ENCODE measurements at places on chromosomes 2 and 18.

DNA sequence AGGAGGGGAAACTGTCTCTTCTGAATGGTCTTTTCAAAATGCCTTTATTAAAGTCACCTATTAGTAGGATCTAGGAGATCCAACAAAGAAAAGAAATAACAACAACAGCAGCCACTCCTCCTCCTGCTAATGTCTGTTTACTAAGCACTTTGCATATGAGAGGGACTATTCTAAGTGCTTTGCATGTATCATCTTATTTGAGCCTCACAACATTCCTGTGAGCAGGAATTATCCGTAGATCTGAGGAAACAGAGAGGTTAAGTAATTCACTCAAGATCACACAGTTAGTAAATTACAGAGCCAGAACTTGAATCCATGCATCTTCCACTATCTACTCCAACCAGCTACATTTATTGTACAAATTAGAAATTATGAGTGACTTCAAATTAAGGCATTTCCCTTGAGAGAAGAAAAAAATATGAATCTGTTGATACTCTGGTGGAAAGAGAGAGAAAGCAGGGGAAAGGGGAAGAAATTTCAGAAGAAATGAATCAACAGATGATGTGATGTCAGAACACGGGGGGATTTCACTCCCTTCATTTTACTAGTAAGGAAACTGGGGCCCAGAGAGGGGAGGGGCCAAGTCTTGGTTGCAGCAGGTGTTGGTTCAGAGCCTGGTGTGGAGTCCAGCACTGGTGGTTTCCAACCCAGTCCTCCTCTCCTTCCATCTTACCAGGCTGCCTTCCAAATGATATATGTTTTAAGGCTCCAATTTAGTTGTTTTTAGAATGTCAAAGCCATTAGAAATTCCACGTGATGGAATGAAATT, 49.7 kb downstream of the TSN start:
- no peak for DNase-seq

DNA sequence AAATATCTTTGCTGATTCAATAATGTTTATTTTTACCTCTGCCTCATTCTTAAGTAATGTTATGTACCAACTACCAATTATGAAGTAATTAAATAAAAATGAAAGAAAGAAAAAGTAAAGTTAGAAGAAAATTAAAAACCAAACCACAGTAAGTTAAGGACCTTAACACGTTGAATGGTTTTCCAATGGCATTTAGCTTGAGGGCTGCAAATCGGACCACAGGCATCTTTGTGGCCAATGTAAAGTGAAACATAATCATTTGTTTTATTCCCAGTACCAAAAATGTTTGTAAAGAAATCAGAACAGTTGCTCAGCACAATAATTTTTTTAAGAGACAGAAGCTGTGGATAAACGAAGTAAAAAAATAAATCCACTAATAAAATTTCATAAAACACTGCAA, 1455.5 kb upstream of the ZEB2 start:
- DNase-seq = no peak

- DNase-seq = no peak
Measured at GRCh38 chr2:109129356-109129920, 433 bp downstream of the SH3RF3 start.

DNA sequence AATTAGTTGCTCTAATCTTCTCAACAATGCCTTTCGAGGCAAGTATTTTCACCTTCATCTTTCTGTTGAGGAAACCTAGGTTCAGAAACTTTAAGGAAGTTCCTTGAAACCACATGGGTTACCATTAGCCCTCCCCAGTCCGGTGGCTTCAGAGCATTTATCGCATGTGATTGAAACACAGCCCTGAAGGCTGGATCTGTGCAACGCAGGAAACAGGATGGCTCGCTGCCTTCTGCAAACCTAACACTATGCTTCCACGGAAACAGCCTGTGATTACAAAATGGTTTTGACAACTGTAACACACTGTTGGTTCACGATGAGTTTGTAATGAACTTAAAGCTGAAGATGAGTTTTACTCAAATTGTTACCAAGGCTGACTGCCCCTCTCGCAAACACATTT, 68.5 kb downstream of the EPB41L3 start:
- DNase-seq = no peak

DNA sequence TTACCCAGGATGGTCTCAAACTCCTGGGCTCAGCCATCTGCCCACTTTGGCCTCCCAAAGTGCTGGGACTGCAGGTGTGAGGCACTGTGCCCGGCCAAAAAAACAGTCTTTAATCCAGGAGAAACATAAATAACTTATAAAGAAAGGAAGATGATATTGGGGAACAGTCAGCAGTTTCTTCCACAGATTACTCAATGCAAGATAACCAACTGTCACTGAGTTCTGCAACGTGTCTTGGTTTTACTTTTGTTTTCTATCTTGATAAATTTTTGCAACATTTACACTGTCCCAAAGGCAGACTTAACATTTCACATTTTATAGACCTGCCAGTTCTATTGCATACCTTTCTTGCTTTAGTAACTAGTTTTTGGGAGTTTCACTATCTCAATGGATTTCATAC, 71.1 kb downstream of the ANKRD44 start:
- no peak for DNase-seq

DNA sequence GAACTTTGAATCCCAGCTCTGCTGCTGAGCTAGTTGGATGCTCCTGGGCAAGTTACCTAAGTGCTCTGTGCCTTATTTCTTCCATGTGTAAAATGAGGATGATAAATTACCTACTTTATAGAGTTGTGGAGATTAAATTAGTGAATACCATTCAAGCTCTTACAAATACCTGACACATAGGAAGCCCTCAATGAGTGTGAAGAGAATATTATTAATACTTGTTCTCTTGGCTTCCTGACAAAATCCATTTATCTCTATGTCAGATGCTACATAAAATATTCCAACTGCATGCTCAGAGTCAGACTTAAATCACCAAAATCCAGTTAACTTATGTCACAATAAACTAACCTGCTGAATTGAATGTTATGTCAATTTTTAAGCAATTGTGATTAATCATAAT, 42.9 kb upstream of the CCBE1 start:
- no peak for DNase-seq

DNA sequence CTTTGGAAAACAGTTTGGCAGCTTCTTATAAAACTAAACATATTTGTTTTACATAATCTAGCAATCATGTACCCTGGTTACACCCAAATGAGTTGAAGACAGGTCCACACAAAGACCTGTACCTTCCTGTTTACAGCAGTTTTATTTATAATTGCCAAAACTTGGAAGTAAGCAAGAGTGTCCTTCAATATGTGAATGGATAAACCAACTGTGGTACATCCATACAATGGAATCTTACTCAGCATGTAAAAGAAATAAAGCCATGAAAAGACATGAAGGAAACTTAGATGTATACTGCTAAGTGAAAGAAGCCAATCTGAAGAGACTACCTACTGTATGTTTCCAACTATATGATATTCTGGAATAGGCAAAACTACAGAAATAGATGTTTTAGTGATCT, 23.7 kb downstream of the ORC4 start:
- no peak for DNase-seq

- no peak for DNase-seq
Measured at GRCh38 chr18:79489051-79489898, 93.5 kb downstream of the NFATC1 start.

- no peak for DNase-seq
Measured at GRCh38 chr2:150710916-150711315, 223.4 kb upstream of the RND3 start.

GRCh38 chr2:102514061-102514785, 41.2 kb downstream of the SLC9A4 start:
- peak; percentile 78 for DNase-seq

- DNase-seq = no peak
Measured at GRCh38 chr18:79466591-79466990, 70.9 kb downstream of the NFATC1 start.

- DNase-seq = no peak
Measured at GRCh38 chr2:129908721-129909373, 70.6 kb upstream of the RAB6C start.

DNA sequence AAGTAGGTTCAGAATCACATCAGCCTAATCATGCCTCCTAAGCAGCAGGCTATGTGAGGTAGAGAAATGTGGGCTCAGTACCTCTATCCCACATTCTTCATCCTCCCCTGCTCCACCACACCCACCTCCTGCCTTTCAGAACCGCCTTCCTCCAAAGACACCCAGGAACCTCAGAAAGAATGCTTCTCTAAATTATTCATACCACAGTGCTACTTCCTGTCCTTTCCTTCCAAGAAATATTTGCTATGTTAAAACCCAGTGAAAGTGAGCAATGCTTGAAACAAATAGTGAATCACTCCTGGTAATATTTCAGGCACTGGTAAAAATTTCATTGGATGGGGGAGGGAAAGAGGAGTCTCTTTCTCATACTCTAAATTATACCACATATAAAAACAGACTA, 24.0 kb upstream of the CREB1 start:
- DNase-seq = peak; percentile 60

DNA sequence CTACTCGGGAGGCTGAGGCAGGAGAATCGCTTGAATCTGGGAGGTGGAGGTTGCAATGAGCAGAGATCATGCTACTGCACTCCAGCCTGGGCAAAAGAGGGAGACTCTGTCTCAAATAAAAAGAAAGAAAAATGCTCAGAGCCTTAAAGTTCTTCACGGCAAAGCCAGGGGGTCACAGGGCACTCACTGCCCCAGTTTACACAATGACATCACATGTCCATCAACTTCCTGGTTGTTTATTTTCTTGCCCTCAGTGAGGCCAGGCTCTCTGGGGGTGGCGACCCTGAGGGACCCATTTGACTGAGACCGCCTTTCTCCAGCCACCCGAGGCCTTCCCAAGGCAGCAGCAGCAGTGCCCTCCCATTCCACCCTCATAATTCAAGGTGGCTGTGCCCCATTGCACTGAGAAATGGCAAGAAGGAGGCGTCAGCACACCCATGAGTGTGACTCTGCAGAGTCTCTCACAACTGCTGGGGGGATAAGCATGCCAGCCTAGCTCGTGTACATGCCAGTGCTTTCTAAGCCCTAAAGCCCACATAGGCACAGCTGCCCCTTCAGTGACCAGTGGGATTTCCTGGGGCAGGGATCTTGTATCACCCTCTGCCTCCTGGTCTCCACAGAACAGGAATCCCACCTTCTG, 50.0 kb downstream of the SFXN5 start:
- DNase-seq = no peak

GRCh38 chr2:175999283-175999819, 2.7 kb downstream of the LNPK start:
- no peak for DNase-seq

GRCh38 chr18:13455960-13456481, 237.5 kb downstream of the LDLRAD4 start:
- no peak for DNase-seq

DNA sequence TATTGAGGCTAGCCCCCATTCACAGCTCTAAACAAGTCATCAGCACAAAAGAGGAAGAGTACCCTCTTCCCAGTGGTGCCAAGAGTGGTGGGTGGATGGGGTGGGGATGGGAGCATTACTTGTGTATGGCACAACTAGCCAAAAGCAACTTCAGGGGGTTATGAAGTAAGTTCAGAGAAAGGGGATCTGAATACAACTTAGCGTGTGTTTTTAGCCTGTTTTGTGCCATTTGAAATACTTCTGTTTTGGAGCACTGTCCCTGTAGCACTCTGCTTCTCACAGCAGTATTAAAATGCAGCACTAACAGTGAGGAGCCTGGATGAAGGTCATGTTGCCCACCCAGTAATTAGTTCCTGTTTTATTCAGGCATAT, 113.5 kb downstream of the CRIM1 start:
- DNase-seq = no peak

- DNase-seq = no peak
Measured at GRCh38 chr2:199527071-199527470, 69.3 kb upstream of the SATB2 start.

GRCh38 chr2:19349911-19350677, 8.3 kb downstream of the OSR1 start:
- DNase-seq = peak; percentile 48

GRCh38 chr2:43228756-43229659, 2.6 kb upstream of the ZFP36L2 start:
- no peak for DNase-seq

GRCh38 chr2:2075875-2076529, 255.1 kb downstream of the MYT1L start:
- DNase-seq = no peak

GRCh38 chr2:216696751-216697560, 1.6 kb upstream of the IGFBP5 start:
- peak; percentile 65 for DNase-seq

All from A673 (cell line).